NCI-H187 treated with DMSO at 0.1 percent for 48 hours (cell line): ENCODE measurements at places on chromosomes 1 and 21.

DNA sequence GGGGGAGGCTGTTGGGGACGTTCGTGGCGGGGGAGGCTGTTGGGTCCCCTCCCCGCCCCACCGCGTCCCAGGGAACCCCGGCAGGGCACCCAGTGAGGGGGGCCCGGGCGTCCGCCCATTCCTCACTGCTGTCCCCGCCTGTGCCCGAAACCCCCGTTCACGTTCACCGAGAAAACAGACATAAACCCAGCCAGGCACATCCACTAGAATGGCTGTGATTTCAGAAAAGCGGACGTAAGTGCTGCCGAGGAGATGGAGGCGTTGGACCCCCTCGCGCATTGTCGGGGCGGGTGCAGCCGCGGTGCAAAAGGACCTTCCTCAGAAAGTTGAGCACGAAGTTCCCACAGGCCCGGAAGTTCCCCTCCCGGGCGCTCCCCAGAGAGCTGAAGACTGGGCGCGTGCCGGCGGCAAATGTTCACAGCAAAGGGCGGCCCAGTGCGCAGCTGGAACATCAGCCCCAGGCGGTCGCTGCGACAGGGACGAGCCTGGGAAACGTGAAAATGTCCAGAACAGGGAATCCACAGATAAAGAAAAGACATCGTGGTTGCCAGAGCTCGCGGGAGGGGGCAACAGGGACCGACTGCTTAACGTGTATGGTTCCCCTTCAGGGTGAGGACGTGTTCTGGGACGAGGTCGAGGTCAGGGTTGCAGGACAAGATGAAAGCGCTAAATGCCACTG is 18.5 kb upstream of the SAMD11 start:
- no peak for DNase-seq

DNA sequence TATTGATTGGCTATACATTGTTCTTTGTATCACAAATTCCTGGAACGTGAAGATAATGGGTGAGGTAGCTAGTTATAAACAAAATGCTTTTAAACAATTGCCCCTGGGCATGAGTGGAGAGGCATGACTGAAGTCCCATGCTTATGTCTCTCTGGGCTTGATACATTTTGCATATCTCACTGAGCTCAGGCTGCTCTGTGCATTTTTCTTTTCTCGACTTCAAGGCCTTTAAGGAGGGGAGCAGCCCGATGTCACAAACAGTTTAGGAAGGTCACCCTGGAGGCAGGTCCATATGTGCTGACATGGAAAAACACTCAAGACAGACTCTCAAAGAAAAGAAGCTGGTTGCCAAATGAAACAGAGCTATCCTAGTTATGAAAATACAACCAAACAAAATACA is 80.1 kb upstream of the PUM1 start:
- DNase-seq, result no peak

- no peak for DNase-seq
Measured at GRCh38 chr1:47745715-47746609, 251.2 kb downstream of the TRABD2B start.

DNA sequence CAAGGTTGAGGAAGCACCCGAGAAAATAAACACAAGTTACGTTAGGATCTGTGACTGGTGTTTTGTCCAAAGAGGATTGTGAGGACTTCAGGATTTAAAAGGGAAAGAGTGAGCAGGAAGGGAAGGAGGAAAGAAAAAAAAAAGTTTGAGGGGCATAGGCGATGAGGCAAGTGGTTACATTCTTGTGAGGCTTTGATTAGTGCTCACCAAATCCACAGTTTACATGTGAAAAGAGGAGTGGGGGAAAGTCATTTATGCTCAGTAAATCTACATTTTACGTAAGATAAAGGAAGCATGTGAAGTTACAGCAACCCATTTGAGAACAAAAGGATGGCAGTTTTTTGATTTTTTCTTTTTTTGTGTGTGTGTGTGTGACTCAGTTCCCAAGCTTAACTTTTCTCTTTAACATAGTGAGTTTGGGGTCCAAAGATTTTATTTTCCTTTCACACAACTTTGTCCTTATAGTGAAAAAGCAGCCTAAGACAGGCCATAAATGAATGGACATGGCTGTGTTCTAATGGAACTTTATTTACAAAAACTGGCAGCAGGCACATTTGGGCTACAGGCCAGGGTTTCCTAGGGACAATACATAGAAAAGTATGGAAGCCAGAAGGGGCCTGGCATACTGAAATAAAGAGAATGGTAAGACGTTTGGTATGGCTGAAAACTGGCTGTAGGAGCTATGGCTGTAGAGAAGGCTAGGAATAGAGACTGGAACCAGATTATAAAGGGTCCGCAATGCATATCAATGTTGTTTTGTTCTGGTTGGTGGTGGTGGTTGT is 121.7 kb downstream of the FGGY start:
- DNase-seq, result no peak

DNA sequence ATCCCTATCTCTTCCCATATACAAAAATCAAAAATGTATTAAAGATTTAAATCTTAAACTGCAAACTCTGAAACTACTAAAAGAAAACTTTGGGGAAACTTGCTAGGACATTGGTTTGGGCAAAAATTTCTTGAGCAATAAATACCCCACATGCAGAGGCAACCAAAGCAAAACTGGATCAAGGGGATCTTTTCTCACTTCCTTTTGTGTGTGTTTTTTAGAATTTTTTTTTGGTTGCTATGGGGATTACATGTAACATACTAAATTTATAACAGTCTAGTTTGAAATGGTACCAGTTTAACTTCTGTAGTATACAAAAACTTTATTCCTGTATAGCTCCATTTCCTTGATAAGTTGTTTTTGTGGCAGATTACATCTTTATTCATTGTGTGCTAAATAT is 16.8 kb downstream of the MAST2 start:
- DNase-seq, result no peak

GRCh38 chr1:229208481-229208880 is 62.4 kb upstream of the RAB4A start:
- no peak for DNase-seq

DNA sequence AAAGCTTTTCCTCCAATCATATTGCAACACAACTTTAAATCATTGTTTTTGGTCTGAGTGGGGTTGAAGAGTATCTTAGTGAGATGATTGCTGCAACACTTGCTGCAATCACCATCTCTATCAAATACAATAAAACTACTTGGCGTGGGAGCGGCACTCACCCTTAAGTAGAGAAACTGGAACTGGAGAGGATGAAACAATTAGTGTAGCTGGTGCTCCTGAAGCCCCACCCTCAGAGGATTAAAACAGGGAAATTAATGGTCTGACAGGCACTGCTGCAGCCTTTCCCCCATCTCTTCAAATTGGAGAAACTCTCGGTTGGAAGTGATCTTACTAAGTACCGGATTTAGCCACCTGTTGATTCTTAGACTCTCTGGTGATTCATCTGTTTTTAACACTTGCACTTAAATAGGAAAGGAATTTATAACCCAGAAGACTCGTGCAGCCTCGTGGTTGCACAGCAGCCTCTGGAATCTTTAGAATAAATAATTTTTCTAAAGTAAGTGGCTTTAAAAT is 80.5 kb upstream of the KIF26B start:
- DNase-seq, result peak; percentile 67

- DNase-seq, result no peak
Measured at GRCh38 chr1:38265293-38266196, 219.0 kb upstream of the POU3F1 start.

DNA sequence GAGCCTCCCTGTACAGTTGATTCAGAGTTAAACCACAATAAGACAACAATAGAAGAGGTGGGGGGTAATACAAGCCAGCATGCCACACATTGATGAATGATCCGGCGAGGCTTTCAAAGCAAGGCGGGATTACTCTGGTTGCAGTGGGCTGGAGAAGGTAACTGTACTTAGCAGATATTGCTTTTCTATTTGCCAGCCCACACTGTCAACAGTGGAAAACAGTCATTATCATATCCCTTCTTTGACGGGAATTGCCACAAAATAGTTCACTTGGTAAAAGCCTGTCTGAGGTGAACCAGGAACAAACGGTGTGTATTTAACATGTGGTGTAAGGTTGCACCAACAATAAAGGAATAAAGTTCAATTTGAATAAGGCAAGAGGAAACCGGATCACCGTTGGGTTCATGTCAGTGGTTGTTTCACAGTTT is 5.8 kb upstream of the KCNJ15 start:
- no peak for DNase-seq

- DNase-seq, result no peak
Measured at GRCh38 chr1:62621907-62622306, 24.6 kb downstream of the ANGPTL3 start.

GRCh38 chr21:43814215-43815106 is 25.1 kb downstream of the RRP1 start:
- no peak for DNase-seq
